Fibroblast of the aortic adventitia (primary cell): ENCODE measurements at places on chromosomes 2 and 18. TPM values are rescaled to one million over a fixed set of nuclear protein-coding genes. Genes with fewer than 3 reads are reported as not detected.
A peak's percentile ranks its signal among the peaks of the same experiment; 100 is the strongest.

DNA sequence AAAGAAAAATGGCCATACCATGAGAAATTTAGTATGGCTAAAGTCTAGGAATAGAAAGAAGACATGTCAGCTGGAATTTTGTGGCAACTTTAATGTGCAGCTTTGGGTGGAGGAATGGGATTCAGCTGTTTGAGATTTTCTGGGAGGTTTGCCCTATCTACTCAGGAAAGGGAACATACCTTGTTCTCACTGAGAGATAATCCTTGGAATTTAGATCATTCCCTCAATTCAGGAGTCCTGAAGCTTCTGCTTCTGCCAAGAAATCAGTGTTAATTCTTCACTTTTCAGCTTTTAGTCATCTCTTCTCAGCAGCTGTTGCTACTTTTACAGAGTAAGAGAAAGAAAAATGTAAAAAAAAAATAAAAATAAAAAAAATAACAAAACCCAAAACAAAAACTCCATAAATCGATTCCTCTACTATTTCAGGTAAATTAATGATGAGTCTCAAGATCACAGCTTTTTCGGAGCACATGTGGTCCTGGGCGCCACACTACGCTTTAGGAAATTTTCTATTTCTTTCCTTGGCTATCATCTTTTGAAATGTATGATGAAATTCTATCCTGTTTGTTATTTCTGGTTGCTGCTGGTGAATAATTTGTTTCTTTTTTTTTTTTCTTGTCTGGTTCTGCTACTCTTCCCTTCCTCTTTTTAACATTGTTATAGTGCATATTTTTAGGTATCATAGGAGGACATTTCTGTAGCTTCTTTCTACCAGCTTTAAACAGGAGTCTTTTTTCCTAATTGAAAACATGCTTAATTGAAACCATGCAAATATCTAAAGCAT is 18.9 kb upstream of the BAZ2B start:
- DNase-seq = peak; percentile 80

GRCh38 chr2:195388028-195388427 is 269.0 kb upstream of the SLC39A10 start:
- DNase-seq = no peak

DNA sequence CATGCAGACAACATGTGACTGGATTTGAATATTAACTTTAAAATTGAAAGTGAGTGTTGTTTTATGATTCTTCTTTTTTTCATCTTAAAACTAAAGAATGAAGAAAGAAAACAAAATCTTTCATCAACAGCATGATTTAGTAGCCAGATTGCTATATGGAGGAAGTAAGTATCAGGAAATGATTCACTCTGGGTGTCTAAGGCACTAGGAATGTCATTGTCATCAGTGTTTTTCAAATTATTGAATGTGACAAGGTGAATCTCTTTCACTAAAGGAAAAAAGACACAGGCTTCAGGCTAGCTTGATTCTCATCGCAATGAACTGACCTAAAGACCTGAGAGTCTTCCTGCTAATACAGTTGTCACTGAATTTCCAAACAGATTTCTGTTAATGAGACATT is 430.1 kb downstream of the FBXO15 start:
- peak; percentile 24 for DNase-seq

GRCh38 chr2:225735844-225736243 is 336.3 kb downstream of the NYAP2 start:
- DNase-seq = peak; percentile 95

GRCh38 chr2:49830846-49831245 is 676.5 kb upstream of the FSHR start:
- DNase-seq = no peak

GRCh38 chr18:62729487-62730386 is 14.4 kb downstream of the PHLPP1 start:
- no peak for DNase-seq

The SLC16A14 gene
- total RNA-seq = 0.49 and 1.4 TPM in 2 replicates

- DNase-seq = no peak
Observed at GRCh38 chr2:23485841-23486683, 101.1 kb downstream of the KLHL29 start.
